Stimulated activated CD4-positive, alpha-beta T cell treated with anti-CD3 and anti-CD28 coated beads, Interleukin-15, amount 100 ng/mL, for 1 hour (primary cell): ENCODE measurements at places on chromosomes 3 and 15.

DNA sequence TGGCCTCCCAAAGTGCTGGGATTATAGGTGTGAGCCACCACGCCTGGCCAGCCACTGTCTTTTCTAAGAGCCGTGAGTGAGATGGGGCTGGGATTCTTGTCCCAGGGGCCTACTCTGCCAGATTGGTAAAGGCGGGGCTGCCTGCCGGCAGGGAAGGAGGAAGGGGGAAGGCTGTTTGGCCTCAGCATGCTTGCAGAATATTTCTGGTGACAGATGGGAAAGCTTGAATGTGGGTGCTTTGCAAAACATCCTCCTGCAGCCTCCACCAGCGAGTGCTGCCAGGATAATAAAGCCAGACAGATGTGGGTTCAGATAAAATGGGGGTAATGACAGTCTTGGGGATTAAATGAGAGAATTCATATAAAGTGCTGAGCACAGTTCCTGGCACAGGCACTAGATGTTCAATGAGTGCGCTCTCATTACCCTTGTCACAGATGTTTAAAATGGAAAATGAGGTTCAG lies 19.8 kb upstream of the ACOX2 start:
- no peak for DNase-seq

DNA sequence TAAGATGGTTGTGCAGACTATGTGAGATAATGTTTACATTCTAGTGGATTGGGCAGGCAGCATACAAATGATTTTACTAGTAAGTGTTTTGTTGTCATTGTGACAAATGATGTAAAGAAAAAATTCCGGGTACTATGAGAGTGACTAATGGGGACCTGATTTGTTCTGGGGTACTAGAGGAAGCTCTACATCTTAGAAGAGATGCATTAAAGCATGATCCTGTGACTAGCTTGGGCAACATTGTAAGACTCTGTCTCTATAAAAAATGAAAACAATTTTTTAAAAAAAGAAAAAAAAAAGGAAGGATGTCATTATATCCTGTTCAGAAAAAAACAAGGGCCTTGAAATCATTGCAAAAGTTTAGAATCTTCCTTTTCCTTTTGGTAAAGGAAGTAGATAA lies 58.1 kb upstream of the MYRIP start:
- DNase-seq, result no peak

- DNase-seq, result no peak
Observed at GRCh38 chr3:59514865-59515482, 465.1 kb upstream of the CFAP20DC start.

DNA sequence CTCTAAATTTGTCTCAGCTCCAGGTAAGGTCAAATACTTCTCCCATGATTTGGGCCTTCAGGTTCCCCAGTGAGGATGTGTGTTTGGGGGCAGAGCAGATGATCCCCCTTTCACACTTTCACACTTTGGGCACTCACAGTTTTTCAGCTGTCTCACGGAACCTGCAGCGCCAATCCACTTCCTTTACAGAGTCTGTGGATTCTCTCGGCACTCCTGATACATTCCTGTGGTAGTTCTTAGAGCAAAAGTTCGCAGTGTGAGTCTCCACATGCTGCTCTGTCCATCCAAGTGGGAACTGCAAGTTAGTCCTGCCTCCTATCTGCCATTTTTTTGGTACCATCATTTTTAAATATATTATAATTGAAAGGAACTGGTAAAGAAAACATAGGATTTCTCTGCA lies 20.2 kb upstream of the CPOX start:
- no peak for DNase-seq

- no peak for DNase-seq
Observed at GRCh38 chr3:71305231-71306206, 278.0 kb downstream of the FOXP1 start.

GRCh38 chr15:63895194-63895593 lies 61.4 kb upstream of the HERC1 start:
- DNase-seq, result no peak

DNA sequence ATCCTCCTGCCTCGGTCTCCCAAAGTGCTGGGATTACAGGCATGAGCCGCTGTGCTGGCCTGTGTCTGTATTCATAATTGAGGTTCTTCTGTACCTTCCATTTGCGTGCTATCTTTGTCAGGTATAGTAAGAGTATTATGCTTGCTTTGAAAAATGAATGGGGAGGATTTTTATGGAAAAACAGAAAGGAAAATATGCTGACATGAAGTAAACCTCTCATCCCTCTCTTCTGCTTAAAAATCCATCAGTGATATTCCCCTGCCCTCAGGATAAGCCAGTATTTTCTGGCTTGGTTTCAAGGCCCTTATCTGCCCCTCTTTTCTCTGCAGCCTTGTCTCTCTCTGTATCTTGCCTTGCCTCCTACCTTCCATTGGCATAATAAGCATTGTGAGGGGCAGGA lies 80.7 kb downstream of the NR1D2 start:
- no peak for DNase-seq

- DNase-seq, result no peak
Observed at GRCh38 chr3:74617776-74618175, 3.3 kb upstream of the CNTN3 start.

DNA sequence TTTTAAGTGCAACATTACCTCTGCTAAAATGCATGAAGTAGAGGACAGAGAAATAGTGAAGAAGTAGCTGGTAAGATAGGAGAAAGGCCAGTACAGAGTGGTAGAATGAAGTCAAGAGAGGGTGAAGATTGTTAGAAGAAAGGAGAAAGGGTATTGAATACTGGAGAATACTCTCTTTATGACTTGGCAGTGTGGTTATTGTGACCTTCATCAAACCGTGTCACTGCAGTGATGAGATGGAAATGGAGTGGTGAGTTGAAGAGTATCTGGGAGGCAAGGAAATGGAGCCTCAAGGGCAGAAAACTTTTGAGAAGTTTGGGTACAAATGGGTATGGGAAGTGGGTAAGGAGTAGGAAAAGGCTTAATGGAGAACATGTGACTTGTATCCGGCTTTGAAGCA lies 24.7 kb downstream of the MINDY2 start:
- no peak for DNase-seq

DNA sequence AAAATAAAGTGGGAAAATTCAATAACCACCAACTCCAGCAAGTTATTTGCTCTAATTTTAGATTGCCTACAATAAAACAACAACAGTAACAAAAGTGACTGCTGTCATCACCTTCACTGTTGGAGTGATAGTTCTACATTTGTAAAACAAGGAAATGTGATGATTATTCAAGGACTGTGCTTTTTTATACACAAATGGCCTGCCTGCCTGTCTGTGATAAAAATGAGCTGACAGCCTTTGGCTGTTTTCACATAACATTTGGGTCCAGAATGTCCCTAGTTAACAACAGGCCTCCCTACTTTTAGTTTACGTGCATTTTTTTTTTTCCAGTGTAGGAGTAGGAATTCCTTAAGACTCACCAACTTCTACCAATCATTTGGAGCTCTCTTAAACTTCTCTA lies 768.8 kb downstream of the PDCD6IP start:
- DNase-seq, result no peak

DNA sequence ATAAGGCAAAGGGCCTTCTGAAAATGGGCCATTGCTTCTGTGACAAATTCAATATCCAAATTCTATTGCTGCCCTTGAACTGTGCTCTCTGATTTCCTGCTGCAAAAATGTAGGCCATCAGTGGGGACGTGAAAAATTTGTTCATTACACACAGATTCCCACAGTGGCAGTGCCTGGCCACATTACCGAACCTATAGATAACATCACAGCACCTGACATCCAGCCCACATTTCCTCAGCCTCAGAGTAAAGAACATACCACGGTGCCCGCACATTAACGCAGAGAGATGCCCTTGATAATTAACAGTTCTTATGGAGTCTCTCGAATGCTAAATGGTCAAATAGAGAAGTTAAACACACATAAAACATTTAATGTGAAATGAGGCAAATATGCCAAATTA lies 931.6 kb upstream of the CFAP20DC start:
- DNase-seq, result no peak

- DNase-seq, result no peak
Observed at GRCh38 chr3:124296406-124296805, 304.5 kb upstream of the ROPN1 start.

GRCh38 chr15:54017251-54017650 lies 39.0 kb downstream of the UNC13C start:
- no peak for DNase-seq

DNA sequence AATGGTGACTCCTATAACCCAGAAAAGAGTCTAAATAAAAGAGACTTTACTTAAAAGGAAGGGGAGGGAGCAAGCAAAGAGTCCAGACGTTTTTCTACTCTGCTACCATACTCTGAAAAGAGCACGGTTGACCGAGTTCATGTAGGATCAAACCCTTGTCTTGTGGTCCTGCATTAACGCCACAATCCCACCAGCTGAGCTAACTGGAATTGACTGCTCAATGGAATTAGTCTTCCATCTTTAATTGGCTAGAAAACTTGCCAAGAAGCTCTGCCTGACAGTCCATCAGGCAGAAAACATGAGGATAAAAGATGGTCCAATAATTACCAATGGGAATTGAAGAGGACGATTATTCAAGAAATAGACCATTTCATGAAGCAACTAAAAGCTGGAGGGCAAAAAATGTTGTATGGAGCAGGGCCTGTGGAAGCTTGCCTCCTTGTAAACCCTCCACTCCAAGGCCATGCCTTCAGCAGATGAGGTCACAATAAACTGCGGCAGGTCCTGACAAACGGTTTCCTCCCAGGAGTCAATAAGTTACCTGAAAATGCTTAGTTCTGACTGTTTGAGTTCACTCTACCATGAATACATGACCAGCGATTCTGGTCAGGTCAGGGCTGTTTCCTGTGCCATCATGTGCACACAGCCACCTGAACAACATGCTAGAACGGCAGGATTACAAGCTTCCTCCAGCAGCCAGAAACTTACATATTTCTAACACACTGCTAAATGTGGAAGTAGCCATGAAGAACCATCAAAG lies 35.6 kb upstream of the ARHGEF3 start:
- no peak for DNase-seq

DNA sequence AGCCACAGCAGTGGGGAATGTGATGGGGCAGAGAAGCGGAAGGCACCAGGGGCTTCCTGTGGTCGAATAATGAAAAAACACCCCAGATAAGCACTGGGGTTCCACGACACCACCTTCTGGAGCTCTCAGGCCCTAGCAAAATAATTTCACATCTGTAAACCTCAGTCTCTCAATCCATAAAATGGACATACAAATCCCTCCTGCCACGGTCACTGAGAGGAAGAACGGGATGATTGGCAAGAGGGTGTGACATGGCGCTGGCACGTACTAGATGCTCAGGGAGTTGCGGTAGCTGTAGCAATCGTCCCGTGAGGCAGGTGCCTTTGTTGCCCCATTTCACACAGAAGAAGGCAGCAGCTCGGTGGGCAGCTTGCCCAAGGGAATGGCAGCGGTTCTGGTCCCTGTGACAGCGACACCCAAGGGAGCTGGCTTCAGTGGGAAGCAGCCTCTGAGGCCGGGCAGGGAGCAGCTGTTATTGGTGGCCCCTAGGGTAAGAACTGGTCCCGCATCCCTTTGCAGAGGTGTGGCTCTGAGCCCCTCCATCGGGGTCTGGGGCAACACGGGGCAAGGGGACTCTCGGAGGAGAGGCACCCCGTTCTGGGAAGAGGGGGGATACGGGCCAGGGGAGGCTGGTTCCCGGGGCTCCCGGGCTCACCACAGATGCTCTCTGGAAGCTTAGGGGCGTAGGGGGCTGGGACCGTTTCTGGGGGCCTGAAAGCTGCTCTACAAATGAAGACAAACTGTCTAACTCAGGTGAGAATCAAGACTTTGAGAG lies 114.0 kb upstream of the ALDH1A3 start:
- no peak for DNase-seq

GRCh38 chr15:67807836-67808235 lies 17.5 kb upstream of the SKOR1 start:
- no peak for DNase-seq

- no peak for DNase-seq
Observed at GRCh38 chr15:40250304-40250656, 11.4 kb downstream of the PAK6 start.

DNA sequence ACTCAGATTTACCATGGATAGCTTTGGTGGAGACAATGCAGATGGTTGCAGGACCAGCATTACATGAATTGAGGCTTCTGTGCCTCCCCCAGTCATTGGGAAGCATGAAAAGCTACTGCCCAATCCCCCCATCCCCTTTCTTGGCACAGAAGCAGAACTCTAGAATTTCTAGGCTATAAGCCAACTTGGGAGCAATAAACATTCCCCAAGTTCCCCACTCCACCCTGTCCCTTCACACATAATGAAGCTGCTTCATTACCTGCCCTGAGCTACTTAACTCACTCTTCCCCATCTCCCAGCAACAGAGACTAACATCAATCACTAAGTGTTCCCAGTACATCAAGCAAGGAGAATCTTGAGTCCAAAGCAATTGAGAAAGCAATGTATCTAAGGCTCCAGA lies 164.5 kb downstream of the RORA start:
- DNase-seq, result no peak

- DNase-seq, result no peak
Observed at GRCh38 chr3:66989241-66989640, 8.9 kb upstream of the KBTBD8 start.

GRCh38 chr3:190385731-190386688 lies 2.0 kb upstream of the CLDN16 start:
- DNase-seq, result no peak

DNA sequence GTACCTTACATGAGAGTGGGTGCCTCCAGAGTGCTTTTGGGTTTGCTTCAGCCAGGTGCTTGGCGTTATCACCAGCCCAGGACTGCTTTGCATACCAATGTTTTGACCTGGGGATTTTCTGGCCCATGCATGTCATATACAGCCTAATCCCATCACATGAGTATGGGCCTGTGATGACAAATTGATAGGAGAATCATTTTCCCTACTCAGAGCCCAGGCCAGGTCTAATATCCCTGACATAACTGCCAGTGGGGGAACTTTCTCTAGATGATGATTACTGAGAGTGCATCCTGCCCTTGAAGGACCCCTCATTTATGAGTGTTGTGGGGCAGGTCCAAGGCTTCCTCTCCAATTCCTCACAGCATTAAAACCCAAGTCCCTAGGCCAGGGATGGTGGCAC lies 197.5 kb upstream of the LYSMD4 start:
- no peak for DNase-seq

DNA sequence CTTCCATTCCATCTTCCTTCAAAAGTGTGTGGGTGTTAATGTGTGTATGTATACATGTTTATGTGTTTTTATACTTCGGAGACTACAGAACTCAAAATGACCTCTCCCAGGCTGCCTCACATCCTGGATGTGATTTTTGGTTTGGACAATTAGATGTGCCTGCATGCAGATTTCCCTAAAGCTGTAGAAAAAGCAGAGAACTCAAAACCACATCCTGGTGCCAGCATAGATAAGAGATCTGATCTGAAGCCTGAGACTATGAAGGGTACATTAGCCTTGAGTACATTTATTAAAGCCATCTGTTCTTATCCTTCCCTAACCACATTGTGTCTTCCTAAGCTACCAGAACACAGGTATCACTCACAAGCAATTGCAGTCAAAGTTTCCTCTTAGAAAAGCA lies 319.4 kb upstream of the RASGRP1 start:
- DNase-seq, result no peak

GRCh38 chr3:133868758-133869475 lies 26.8 kb downstream of the RAB6B start:
- no peak for DNase-seq

GRCh38 chr15:99704444-99704838 lies 28.8 kb downstream of the LYSMD4 start:
- no peak for DNase-seq
